PC-3 (cell line): ENCODE measurements at places on chromosomes 4 and X.

DNA sequence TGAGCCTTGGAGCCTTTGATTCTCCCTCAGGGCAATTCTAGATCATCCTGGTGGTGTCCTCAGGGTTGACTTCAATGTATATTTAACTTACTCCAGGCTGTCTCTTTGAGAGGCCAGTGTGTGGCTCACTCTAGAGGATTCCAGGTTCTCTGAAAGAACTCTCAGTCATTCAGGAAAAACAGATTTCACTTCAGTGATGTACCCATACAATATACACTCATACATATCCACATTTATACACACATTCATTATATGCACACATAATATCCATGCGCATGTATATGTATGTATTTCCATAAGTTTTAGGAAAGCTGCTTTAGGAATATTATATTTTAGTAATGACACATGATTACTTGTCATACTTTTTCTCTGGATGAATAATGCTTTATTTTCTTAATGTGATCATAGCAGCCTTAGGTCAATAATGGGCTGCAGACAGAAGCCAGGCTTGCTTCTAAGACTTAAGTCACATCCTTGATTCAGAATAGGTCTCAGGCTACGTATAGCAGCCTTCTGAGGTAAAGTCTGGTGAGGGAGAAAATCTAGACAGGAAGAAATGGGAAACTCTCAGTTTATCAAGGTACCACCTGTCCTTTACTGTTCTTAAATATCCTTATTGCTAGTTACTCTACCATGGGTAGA, 397.0 kb downstream of the GPAT3 start:
- DNase-seq: peak; percentile 59

- peak; percentile 77 for DNase-seq
These were observed 14.7 kb upstream of the EPGN start for GRCh38 chr4:74293558-74293957.

- peak; percentile 9 for DNase-seq
These were observed 57.6 kb downstream of the CCDC160 start for GRCh38 chrX:134294548-134294947.

GRCh38 chrX:148416142-148416541, 84.3 kb upstream of the AFF2 start:
- no peak for DNase-seq

DNA sequence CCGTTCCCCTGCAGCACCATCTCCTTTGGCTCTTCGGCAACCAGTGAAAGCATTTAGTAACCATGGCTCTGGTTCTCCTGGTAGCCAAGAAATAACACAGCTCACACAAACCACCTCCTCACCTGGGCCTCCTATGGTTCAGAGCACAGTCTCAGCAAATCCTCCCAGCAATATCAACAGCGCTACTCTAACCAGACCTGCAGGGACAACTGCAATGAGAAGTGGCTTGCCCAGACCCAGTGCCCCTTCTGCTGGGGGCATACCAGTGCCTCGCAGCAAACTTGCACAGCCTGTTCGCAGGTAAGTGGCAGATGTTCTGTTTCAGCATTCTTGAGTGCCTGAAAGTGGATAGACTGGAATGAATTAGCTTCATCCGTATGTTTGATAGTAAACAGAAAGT, 63.0 kb upstream of the SLC10A4 start:
- no peak for DNase-seq

DNA sequence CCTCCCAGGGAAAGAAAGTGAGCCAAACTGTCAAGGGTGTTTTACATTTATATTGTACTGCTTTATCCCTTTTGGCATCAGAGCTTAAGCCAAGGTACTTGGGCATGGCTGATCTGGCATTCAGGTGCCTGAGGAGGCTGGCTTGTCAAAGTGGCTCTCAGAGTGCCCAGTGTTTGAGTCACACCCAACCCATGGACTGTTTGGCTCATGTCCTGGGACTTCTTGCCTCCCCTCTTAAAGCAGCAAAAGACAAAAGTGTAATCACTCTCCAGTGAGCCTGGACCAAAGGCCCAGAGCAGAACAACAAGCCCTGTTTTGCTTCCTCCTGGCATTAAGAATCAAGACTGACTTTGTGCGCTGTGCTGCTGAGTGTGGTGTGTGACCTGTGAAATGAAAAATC, 311.7 kb upstream of the TAPT1 start:
- DNase-seq: no peak

- peak; percentile 96 for DNase-seq
These were observed 24.4 kb downstream of the ENOX2 start for GRCh38 chrX:130878350-130879341.

- DNase-seq: peak; percentile 30
These were observed 108.7 kb upstream of the PLS3 start for GRCh38 chrX:115452251-115452650.

DNA sequence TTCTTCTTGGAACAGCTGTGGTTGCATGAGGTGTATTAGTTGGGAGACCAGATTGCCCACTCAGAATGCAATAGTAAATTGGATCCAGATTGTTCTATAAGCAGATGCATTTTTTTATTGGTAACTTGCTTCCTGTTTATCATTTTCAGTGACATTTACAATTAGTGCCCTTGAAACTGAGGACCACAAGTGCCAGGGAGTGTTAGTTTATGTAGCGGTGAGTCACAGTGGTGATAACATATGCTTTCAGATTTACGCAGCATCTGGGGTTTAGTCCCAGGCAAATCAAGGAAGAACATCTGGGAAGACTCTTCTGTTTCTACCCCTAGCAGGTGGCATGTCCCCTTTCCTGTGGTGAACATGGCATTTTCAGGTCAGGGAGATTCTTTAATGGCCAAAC, 24.1 kb downstream of the FRMPD4 start:
- no peak for DNase-seq

- DNase-seq: peak; percentile 25
These were observed 298.2 kb upstream of the FSTL5 start for GRCh38 chr4:162461952-162462351.

- DNase-seq: peak; percentile 13
These were observed 181.4 kb upstream of the UGT8 start for GRCh38 chr4:114417214-114417613.

DNA sequence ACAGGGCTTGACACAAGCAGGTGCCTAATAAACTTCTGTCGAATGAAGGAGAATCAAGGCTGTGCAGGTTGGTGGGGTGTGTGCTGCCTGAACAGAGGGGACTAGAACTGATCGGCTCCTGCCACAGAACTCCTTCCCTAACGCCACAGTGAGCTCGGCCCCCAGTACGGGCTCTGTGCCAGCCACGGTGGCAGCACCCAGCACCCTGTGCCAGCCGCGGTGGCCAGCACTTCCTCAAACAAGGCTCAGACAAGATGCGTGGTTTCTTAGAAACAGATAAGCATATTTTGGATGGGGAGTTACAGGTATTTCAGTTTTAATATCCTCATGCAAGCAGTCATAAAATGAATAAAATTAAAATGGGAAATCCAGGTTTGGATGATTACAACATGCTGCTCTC, 26.0 kb upstream of the C4orf50 start:
- no peak for DNase-seq

- DNase-seq: no peak
These were observed 12.6 kb upstream of the SUPT20HL1 start for GRCh38 chrX:24347881-24348280.
